Stimulated activated CD8-positive, alpha-beta memory T cell treated with anti-CD3 and anti-CD28 coated beads, Interleukin-7, amount 100 ng/mL, for 4 hours (primary cell): ENCODE measurements at places on chromosomes 4 and X.

- DNase-seq: no peak
Observed at GRCh38 chr4:19756661-19757060, 495.0 kb upstream of the SLIT2 start.

DNA sequence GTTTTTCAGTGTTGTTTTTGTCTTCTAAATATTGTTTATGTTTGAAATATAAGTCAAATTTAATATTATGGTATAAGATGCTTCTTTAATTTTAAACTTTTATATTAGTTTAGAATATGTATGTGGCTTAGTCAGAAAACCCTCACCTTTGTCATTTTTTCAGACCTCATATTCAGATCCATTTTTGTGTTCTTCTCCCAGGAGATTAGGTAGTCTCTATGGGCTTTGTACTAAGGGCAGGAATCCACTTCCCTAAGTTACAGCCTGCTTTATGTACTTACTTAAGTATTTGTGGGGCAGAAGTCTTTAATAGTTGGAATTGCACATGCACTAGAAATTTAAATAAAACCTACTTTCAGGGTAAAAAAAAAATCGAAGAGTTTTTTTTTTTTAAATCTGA lies 63.5 kb upstream of the TENM3 start:
- DNase-seq: no peak

DNA sequence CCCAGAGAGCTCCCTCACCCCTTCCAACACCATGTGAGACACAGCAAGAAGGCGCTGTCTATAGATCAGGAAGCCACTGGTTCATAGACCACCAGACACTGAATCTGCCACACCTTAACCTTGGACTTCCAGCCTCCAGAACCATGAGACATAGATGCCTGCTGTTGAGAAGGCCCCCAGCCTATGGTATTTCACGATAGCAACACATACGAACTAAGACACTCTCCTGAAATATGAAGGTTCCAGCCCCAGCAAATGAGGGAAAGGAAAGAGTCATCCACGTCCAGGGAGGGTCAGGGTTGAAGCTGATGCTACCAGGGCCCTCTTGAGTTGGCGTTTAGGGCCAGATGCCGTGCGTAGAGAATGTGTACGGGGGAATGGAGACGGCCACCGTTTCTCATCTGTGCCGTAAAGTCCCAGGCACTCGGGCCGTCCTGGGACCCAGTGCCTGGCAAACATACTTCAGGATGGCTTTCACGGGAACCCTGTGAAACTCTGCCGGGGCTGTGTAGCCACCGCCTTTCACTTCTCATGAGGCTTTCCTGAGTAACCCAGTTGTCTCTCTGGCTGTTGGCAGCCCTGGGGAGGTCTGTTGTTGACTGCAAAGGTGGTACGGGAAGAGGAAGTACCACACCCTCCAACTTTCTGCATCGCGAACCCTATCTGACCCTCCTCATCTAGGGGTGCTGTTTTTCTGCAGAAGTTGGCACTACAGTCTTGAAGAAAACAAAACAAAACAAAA lies 17.7 kb upstream of the P2RY8 start:
- DNase-seq: no peak

DNA sequence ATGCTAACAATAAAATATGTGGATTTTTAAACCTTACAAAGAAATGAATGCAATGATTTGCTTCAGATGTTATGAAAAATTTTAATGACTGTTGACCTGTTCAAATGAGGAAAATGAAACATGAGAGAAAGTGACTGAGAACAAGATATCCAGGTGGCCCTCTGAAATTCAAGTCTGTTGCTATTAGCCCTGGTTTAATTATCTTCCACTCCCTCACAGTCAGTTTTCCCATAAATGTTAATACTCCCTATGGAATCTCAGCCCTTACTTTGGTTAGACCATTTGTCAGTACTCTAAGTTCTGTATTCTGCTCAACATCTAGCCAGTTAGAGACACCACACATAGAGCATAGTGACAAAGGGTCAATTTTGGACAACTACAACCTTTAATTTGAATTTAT lies 327.8 kb downstream of the PDGFC start:
- DNase-seq: no peak

DNA sequence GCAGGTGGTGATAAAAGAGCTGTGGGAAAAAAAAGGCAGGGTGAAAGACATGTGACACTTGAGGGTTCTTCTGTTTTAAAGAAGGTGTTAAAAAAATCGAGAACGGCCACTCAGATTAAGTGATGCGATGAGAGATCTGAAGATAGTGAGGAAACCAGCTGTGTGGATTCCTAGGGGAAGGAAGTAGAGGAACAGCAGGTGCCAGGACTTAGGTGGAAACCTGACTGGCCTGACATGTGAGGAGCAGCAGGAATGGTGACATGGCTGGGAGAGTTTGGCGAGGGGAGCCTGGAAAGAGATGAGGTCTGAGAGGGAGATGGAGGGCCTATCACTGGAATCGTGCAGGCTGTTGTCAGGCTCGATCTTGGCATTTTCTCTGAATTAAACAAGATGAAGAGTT lies 55.5 kb downstream of the BMPR1B start:
- no peak for DNase-seq
